Heart right ventricle (tissue), 16 donors: ENCODE measurements at places on chromosomes 7 and 10.

GRCh38 chr7:155257482-155258225 is 40.0 kb upstream of the INSIG1 start:
- no peaks in the 10 kb centered on the region for H3K27me3 ChIP-seq
- H3K36me3 ChIP-seq: no peaks in the 10 kb centered on the region
- peak overlapping the region; percentile 78 for H3K27ac ChIP-seq
- H3K4me1 ChIP-seq: peaks cover 13% of the 10 kb centered on the region

- no peak for DNase-seq
- no peak overlapping the region for H3K4me3 ChIP-seq
- no peaks in the 10 kb centered on the region for H3K36me3 ChIP-seq
- H3K27me3 ChIP-seq: no peaks in the 10 kb centered on the region
Measured at GRCh38 chr7:12458520-12459131, 55.0 kb upstream of the VWDE start.

- H3K36me3 ChIP-seq: no peaks in the 10 kb centered on the region
- no peak overlapping the region for H3K27ac ChIP-seq
- no peak for DNase-seq
- H3K27me3 ChIP-seq: no peaks in the 10 kb centered on the region
- no peaks in the 10 kb centered on the region for H3K4me1 ChIP-seq
Measured at GRCh38 chr10:62302760-62303159, 34.1 kb upstream of the RTKN2 start.

DNA sequence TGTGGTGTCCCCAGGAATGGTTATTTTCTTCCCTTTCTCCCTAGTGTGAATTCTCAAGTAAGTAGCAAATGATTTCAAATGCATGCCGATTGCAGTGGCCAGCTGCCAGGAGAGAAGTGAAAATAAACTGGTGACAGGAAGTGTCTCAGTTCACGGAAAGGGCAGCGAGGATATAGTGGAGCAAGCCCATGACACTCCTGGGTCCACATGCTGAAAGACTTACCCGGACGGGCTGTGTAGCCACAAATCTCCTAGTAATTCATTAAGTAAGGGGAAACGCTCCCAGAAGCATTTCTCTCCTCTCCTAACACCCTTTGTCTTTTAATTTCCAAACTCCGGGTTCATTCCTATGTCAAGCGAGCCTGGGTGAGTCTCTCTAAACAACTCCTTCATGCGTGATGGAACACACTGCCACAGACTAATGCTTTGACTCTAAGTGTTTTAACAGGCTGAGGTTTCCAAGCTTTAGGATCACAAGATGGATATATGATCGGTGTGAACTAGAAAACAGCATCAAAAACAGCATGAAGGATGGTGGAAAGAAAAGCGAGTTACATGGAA is 125.6 kb downstream of the CYP26A1 start:
- DNase-seq: peak; percentile 70
- no peaks in the 10 kb centered on the region for H3K36me3 ChIP-seq
- H3K4me3 ChIP-seq: peak overlapping the region; percentile 27

GRCh38 chr10:6788231-6788630 is 208.2 kb upstream of the PRKCQ start:
- no peak overlapping the region for H3K27ac ChIP-seq
- H3K4me3 ChIP-seq: no peak overlapping the region
- DNase-seq: no peak
- peaks cover 18% of the 10 kb centered on the region for H3K27me3 ChIP-seq
